ENCODE measurements at places on chromosomes 7 and 10.

GRCh38 chr7:116041615-116042014 is 11.1 kb upstream of the TFEC start:
- no peak for DNase-seq

DNA sequence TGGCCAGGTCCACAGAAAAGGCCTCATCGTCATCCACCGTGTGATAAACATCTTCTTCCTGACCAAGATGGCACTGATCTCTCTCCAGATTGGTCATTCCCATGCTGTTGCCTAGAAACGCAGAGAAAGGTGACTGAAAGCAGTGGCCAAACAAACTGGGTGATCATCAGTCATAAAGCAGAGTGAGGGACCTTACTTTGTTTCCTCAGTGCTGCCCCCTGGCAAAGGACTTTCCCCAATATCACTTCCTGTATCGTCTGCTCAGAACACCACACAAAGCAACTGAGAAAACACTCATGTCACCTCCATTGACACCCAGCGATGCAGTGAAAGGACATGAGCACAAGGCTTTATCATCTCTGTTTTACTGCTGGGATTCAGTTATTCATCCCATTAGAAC is 40.0 kb upstream of the TM9SF3 start:
- no peak for DNase-seq

GRCh38 chr10:66837990-66838389 is 87.8 kb upstream of the LRRTM3 start:
- DNase-seq: no peak

GRCh38 chr7:38215735-38216670 is 38.0 kb downstream of the STARD3NL start:
- DNase-seq: peak; percentile 54

DNA sequence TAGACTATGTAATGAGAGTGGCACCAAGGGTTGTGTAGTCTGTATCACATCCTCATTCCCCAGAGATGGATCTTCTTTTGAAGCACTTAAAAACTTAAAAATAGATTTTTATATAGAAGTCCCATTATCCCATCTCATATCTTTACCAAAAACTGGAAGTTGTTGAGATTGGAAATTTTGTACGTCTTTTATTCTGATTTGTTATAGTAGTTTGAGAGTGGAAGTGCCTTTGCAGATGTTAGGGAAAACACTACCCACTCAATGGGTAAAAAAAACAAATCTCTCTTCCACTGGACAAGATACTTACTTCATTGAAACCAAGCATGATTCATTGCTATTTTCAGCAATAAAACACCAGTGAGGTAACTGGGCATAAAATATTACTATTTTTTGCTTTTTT is 184.4 kb downstream of the MACC1 start:
- no peak for DNase-seq

GRCh38 chr10:101782811-101783735 is at the start of gene NPM3:
Gene NPM3, minus strand, starts transcription at chr10:101783446. Its CDS starts 56 bp downstream, at chr10:101783390.
- DNase-seq: peak; percentile 67

DNA sequence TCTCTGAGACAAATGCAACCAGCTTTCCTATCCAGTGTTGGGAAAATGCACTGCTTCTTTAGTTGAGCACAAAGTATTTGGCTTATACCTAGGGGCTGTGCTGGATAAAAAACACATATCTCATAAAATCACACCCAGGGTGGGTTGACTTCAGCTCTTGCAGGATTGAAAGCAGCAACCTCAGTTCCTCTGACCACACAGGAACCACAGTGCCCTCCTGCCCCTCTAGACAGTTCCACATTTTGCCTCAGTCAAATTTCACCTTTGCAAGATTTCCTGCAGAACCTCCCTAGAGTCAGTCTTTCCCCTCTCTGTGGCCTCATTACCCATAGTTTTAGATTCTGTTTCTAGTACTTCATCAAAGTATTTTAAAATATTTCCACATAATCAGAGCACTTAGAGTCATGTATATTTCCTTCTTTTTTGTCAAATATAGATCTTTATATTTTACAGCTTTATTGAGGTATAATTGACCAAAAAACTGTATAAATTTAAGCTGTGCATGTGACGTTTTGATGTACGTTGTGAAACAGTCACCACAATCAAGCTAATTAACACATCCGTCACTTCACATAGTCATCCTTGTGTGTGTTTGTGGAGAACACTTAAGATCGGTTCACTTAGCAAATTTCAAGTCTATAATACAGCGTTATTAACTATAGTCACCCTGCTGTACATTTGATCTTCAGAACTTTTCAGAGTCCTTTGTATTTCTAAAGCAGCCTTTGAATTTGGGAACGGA is 37.0 kb upstream of the EGR2 start:
- DNase-seq: no peak

DNA sequence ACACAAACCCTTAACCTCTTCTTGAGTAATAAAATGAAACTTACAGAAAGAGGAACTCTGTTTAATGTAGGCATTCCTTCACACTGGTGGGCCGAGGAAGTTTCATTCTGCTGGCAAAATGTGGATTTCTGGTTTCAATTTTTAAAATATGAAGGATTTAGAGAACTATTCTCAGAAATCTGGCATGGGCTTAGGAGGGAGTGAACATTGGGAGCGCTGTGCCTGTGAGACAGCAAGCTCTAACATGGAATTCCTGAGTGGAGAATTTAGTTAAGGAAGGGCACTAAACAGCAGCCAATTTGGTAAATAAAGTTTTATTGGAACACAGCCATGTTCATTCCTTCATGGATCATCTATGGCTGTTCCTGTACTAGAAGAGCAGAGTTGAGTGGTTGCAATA is 751.8 kb upstream of the IGFBP3 start:
- no peak for DNase-seq

DNA sequence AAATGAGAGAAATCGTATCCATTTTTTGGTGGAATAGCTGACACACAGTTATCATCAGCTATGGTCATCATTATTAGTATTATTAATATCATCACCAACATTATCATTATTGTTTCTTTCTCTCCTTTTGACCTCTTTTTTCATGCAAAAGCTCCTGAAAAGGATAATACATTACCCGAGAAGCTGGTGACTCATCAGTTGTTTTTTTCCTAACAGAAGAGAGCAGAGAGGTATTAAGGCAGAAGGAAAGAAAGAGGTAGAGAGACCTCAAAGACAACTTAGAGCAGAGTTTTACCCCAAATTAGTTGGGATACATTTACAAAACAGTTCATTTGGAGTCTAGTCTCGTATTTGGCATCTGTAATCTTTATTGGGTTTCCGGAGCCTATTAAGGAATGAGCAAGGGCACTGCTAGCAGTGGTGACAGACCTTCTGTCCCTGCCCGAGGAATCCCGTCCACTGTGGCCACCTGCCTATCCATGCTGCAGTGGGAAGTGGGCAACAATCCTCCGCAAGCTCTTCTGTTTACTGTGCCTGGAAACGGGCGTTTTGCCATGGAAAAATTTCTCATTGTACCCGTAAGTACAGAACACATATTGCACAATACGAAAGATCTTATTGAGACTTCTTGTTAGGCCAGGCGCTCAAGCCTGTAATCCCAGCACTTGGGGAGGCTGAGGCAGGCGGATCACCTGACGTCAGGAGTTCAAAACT is 170.0 kb upstream of the MKLN1 start:
- DNase-seq: no peak

DNA sequence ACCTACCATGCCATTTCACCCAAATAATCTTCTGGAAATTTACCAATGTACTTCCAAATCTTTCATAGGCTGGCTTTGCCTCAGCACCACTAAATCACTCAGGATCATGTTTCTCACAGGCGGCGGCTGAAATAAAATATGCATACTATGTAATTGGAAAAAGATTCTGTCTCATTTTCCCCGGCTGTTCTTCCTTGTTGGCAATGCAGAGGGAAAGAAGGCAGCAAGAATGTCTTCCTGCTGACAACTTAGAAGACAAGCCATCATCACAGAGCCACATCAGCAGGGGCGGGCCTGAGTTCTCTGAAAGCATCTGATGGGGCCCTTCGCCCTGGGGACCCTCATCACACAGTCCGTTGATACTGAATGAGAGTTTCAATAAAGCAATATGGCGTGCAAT is 39.2 kb upstream of the COL1A2 start:
- DNase-seq: no peak

- DNase-seq: no peak
These were observed 280.5 kb downstream of the CNTNAP2 start for GRCh38 chr7:146397141-146397540.

DNA sequence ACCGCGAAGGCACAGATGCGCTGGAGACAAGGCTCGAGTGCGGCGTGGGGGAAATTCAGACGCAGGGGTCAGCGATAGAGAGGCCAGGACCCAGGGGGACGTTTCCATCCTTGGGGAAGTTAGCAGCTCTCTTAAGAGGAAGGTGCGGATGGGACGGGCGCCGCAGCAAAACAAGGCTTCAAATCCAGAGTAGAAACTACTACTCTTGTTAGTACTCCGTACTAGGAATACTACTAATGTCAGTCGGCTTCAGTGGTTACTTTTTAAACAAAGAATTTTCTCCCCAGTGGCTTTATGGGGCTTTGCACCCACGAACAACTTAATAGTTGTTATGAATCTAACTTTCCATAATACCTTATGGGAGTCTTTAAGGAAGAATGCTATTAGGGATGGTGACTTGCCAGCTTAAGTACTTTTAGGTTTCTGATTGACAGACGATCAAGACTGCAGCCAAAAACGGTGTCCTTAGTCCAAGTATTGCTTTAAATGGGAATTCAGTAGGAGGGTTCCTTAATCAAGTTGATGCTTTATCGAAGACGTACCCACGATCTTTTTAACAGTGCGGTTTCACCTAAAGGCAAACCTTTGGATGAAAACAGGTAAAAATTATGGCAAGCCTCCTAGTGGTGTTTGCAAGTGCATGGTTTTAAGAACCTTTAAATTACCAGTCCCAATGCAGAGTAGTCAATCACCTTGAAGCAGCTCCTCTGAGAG is 812 bp upstream of the IDE start:
- no peak for DNase-seq

GRCh38 chr10:112182784-112183328 is 709 bp downstream of the GPAM start:
- DNase-seq: no peak

GRCh38 chr10:91901784-91902677 is 7.3 kb downstream of the FGFBP3 start:
- DNase-seq: peak; percentile 50

DNA sequence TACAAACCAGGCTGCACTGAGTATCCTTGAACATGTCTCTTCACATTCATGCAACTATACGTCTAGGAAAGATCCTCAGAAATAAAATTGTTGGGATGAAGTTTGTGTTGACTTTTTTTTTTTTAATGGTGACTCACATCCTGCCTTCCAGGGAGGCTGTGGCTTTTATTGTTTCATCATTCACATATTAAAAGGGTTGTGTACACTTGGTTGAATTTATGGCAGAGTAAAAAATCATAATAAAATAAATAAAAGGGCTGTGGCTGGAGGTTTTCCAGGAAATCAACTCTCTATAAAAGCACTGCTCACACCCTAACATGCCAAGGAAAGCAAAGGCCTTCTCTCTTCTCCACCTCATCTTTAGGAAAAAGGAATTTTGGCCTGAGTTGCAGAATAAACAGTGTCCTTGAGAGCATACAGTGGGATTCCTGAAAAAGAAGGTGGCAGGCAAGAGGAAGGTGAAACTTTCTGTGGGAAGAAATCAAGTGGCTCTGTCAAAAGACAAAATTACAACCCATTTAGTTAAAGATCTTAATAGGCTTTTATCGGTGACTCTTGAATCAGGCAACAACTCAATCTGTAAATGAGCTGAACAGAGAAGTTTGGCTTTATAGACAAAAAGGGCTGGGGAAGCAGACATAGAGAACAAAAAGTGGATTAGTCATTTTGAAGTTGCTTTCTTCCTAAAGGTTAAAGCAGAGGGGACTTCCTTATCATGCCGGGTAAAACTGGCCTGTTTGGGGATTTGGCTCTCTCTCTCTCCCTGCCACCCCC is 41.6 kb upstream of the FHIP2A start:
- no peak for DNase-seq

DNA sequence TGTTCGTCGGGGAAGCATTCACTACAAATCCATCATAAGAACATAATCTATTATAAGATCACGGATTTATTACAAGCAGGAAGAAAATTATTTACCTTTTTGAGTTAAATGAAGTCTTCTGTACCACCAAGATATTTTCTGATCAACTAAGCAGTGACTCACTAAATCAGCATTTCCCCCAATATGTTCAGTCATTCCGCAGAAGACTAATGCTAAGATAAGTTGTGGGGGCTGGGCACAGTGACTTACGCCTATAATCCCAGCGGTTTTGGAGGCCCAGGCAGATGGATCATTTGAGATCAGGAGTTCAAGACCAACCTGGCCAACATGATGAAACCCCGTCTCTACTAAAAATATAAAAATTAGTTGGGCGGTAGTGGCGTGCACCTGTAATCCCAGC is 144.2 kb upstream of the EGR2 start:
- no peak for DNase-seq

- DNase-seq: no peak
These were observed 252.0 kb upstream of the GRB10 start for GRCh38 chr7:51034521-51035264.

DNA sequence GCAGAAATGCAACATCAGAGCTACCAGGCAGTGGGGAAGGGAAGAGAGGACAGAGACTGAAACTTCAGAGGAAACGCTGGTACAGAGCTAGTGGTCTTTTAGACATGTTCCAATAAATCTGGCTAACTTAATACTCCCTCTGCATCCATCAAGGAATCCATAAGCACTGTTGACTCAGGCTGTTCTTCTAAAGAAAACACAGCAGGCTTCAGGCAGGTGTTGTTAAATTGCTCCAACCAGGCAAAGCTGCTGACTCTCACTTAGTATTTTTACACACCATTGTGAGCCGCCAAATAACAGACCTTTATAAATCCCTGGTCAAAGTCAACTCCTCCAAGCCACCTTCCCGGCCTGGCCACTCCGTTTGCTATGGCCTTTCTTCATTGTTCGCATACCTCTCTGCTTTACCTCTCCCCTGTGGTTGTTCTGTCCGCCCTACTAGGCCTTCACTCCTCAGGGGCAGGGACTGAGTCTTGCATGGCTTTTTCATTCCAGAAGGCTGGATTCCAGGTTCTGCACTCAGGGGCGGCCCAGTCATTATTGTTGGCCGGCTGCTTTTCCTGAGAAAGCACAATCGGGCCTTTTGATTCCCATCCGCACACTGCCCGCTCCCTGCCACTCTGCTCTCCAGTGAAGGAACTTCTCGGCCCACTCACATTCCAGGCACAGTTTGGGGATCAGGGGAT is 18.4 kb downstream of the CREB3L2 start:
- no peak for DNase-seq

GRCh38 chr10:31664803-31665202 is 263.8 kb downstream of the ARHGAP12 start:
- DNase-seq: no peak

GRCh38 chr10:122565766-122566206 is 5.2 kb downstream of the DMBT1 start:
- no peak for DNase-seq

DNA sequence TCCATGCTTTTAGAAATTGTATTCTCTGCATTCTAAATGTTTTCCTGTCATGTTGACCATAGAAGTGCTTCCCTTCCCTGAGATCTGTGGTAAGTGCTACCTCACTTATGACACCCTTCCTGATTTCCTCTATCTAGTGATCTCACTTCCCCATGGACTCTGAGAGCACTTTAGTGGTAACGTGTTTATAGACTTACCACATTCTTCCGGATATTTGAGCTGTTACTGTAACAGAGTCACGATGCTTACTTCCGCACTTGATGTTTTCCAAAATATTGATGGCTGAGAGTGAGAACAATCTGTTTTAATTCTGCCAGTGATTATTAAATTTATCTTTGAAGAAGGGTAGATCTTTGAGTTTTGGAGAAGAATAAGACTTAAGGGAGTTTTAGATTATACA is 60.1 kb upstream of the NAMPT start:
- DNase-seq: no peak

GRCh38 chr7:100019908-100020307 is 4.5 kb downstream of the ZKSCAN1 start:
- no peak for DNase-seq

GRCh38 chr10:116833986-116834985 is 15.0 kb upstream of the ENO4 start:
- DNase-seq: no peak

Data from activated CD8-positive, alpha-beta memory T cell treated with anti-CD3 and anti-CD28 coated beads for 4 hours (primary cell).